Stimulated activated CD4-positive, alpha-beta T cell treated with anti-CD3 and anti-CD28 coated beads, TNF-alpha, amount 100 ng/mL, for 4 hours (primary cell): ENCODE measurements at places on chromosomes 13 and 19.

- no peak for DNase-seq
These were observed 16.8 kb downstream of the KBTBD7 start for GRCh38 chr13:41177616-41178015.

DNA sequence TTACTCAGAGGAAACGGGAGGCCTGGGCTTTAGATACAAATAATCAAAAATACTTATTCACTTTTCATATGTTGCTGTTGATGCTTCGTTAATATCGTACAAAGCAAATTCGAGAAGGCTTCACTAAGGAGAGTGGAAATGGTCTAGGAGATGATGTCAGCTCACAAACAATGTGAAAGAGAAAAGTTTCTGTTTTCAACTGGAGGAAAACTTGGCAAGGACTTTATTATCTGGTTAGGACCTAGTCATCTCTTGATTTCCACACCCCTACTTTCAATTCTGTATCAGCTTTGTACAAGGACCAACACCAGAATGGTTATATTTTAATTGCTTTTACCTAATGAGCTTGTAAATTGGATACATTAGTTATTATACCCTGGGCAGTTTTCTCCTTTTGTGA is 88.0 kb downstream of the SLC10A2 start:
- no peak for DNase-seq

DNA sequence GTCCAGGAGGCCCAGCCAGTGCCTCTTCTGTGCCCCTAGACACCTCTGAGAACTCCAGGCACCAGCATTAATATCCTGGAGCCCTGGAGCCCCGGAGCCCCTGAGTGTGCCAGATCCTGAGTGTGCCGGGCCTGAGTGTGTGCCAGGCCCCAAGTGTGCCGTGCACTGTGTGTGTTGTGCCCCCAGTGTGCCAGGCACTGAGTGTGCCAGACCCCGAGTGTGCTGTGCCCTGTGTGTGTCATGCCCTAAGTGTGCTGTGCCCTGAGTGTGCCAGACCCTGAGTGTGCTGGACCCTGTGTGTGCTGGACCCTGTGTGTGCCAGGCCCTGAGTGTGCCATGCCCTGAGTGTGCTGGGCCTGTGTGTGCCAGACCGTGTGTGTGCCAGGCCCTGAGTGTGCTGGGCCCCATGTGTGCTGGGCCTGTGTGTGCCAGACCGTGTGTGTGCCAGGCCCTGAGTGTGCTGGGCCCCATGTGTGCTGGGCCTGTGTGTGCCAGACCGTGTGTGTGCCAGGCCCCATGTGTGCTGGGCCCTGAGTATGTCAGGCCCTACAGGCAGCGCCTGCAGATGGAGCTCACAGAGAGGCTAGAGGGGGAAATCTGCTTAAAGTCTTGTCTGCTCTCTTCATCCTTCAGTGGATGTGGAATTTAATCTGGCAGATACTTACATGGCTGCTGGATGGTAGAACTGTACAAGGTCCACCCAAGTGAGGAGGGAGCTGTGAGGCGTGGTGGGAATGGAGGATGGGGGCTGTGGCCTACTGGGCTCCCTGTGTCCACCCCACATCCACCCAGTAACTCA is 53.9 kb downstream of the C13orf46 start:
- DNase-seq = no peak

GRCh38 chr13:73767747-73768315 is 366.4 kb downstream of the KLF12 start:
- no peak for DNase-seq

DNA sequence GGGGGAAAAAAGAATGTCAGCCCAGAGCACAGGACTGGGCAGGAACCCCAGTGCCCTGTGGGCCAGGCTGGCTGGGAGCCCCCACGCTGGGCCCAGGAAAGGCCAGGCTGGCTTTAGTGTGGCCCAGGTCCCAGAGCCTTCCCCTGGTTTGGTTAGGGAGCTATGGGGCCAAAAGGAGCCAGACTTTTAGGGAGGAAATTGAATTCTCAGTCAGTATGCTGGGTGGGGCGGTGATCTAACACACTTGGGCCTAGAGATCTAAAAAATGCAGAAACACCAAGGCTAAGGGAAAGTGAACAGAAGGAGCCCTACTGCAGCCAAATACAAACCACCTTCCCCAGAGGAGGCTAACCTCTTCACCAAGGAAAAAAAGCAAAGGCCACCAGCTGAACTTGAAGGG is 137.5 kb downstream of the CRYL1 start:
- no peak for DNase-seq

DNA sequence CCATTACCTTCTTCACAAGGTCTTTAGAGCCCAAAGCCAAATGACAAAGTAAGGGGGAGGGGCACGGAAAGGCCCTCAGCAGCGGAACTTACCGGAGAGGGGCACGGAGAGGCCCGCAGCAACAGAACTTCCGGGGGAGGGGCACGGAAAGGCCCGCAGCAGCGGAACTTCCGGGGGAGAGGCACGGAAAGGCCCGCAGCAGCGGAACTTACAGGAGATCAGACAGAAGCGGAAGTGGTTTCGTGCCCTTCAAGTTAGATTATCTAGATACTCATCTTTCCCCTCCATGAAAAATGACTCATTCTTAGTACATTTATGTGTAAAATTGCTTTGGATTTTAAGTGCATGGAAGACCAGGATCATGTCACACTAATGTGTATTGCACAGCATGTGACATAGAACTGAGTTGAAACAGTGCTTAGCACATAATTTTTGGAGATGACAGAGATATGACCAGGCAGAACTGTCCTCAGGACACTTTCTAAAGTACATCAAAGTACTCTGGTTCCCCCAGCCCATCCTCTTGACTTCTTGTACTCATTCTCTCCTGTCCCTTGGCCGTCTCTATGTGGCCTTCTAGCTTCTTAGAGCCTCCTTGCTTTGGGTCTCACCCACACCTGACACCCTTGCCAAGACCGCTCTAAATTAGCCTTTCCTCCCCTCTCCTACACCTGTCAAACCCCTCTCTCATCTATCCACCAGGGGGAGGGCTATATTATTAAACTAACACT is 25.7 kb upstream of the TPTE2 start:
- peak; percentile 55 for DNase-seq

GRCh38 chr19:50663482-50663790 is 14.2 kb downstream of the C19orf81 start:
- no peak for DNase-seq

DNA sequence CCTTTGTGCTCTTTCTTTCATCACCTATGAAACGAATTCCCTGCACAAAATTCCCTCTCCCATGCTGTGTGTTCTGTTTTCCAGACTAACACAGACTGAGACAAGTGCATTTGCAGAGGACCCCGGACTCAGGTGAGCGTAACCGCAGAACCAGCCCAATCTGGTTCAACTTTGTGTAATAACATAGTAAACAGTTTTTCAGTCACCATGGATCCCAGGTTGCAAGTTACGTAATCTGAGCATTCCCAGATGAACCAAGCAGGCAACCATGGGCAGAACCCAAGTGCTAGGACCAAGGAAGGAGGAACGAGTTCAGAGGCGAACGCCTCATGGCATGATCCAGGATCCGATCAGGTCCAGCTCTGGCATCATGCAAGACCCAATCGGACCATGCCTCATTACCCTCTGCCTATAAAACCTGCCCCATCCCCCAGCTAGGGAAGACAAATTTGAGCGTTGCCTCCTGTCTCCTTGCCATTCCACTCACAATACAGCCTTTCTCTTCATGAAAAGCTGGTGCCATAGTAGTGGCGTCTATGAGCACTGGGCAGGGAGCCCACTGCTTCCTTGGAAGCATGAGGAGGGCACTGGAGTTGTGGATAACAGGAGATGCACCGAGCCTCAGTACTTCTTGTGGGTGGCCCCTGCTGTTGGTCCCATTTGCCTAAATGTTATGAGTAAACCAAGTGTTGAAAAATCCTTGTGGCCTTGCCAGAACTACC is 107.6 kb downstream of the ABCC4 start:
- no peak for DNase-seq

DNA sequence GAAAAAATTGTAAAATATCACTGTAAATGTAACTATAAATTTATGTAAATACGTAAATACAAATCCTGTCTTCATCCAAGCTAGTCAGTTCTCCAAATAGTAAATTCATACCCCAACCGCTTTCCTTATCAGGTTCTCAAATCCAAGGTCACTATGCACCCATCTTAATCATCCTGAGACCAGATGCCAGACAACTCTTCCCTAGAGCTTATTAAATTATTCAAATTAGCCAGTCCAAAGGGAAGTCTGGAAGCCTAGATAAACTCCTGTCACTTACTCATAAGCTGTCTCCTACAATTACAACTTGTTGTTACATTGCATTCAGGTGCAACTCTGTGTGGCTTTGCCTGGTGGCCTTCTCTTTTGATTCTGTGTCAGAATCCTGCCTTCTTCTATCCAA is 836.1 kb upstream of the PCDH20 start:
- DNase-seq = no peak

DNA sequence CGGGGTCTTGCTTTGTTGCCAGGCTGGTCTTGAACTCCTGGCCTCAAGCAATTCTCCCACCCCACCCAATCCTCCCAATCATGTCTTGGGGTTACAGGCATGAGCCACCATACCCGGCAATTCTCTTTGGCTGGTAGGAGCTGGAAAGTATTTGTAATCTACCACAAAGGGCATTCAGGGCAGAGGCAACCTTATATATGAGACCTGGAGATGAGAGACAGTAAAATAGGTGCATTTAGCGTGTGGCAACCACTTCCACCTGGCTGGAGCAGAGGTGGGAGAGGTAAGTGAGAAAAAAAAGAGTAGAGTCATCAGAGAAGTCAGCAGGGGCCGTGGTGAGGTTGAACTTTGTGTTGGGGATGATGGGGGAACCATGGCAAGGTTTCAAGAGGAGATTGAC is 36.8 kb downstream of the VAV1 start:
- no peak for DNase-seq

GRCh38 chr13:51960766-51961165 is 50.5 kb downstream of the ATP7B start:
- no peak for DNase-seq

DNA sequence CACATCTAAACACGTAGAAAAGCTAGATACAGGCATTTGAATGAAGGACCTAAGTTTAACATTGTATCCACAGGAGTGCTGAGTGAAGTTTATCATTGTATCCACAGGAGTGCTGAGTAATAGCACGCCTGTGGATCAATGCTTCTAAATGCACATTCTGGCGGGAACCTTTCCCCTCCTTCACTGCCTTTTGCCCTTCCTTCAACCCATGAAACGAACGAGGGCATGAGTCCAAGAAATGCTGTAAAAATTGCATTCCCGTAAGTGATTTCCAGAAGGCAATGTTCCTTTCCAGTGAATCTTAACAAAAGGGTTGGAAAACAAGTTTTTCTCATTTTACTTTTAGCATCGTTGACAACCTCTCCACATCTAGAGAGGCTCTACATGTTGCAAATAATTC is 88.1 kb downstream of the ZDHHC20 start:
- no peak for DNase-seq
